T-helper 9 cell (primary cell): ENCODE measurements at places on chromosomes 3 and 15.

DNA sequence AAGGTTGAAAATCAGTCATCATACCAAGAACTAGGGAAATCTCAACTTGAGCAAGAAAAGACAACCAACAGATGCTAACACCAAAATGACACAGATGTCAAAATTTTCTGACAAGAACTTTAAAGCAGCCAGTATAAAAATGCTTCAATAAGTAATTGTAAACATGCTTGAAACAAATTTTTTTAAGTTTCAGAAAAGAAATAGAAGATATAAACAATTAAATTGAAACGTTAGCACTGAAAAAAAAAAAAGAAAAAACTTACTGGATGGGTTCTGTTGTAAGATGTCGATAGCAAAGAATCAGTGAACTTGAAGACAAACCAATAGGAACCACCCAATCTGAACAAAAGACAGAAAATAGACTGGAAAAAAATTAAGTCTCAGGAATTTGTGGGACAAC lies 8.0 kb downstream of the MYD88 start:
- no peak for DNase-seq

- no peak for DNase-seq
Measured at GRCh38 chr3:42546691-42547213, 35.0 kb downstream of the SEC22C start.

- DNase-seq: no peak
Measured at GRCh38 chr3:61239871-61240270, 11.4 kb downstream of the FHIT start.

- no peak for DNase-seq
Measured at GRCh38 chr3:16912400-16913263, 27.9 kb downstream of the PLCL2 start.

- no peak for DNase-seq
Measured at GRCh38 chr3:146343551-146343950, 92.6 kb upstream of the PLSCR4 start.

DNA sequence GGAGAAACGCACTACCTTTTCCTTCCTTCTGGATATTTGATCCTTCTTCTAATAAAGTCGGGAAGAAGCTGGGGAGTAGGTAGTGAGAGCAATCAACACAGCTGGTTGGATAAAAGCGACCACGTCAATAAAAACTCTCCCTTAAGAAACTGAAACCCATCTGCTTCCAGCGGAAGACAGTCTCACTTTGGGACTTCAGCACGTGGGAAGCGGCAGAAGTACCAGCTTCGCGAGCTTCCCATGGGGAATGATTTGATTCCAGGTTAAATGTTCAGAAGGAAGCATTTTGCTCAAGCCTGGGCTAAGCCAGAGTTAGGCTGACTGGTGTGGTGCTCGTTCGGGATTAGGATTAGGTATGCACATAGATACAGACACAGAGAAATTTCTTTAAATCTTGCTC lies 262.3 kb upstream of the LYSMD4 start:
- DNase-seq: no peak

DNA sequence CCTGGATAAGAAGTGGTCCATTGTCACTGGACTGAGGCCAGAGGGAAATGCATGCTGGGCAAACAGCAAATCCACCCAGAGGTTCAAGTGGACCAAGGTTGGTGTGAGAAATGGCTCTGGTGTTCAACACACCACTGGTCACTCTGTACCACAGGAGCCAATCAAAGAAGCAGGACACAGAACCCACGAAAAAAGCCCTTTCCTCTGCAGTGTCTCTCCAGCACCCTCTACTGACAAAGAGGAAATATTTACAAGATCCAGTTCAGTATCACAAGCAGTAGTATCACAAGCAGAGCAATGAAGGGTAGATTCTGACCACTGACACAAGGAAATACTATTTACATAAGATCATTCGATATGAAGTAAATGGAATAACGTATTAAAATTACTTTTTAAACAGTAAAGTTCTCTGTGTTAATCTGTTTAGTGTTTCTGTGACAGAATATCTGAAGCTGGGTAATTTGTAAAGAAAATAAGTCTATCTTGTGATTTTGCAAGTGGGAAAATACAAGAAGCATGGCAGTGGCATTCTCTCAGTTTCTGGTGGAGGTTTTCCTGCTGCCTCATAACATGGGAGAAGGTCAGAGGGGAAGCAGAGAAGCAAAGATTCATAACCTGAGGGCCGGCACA lies 390.7 kb downstream of the EFHB start:
- no peak for DNase-seq

- no peak for DNase-seq
Measured at GRCh38 chr3:97235179-97235578, 420.8 kb downstream of the EPHA6 start.

- DNase-seq: no peak
Measured at GRCh38 chr15:90982135-90982534, 12.2 kb downstream of the PRC1 start.

- DNase-seq: no peak
Measured at GRCh38 chr3:158093526-158093925, 12.7 kb downstream of the SHOX2 start.
